AG09319 (cell line): ENCODE measurements at places on chromosomes 1 and 21.

DNA sequence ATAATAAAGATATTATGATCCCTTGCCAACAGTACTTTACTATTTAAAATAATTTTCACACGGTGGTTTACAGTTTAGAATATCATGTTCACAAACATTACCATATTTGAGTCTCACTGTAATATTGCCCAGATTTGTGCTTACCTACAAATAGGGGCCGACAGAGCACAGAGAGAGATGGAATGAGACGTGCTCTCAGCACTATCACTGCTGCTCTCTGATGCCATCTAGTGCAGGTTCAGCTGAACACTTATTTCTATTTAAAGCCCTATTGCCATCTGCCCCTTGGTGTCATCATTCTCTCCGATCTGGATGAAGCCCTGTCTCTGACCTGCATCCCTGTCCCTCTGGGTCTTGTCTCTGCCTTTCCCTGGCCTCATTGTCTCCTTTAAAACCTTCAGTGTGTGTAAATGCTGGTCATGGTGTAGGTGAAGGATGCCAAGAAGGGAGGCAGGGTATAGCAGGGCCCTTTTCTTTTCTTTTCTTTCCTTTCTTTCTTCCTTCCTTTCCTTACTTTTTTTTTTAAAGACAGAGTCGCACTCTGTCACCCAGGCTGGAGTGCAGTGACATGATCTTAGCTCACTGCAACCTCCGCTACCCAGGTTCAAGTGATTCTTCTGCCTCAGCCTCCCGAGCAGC, 6.9 kb upstream of the GPATCH4 start:
- DNase-seq, result peak; percentile 43

GRCh38 chr21:23445307-23445706, 2162.0 kb downstream of the MRPL39 start:
- no peak for DNase-seq

DNA sequence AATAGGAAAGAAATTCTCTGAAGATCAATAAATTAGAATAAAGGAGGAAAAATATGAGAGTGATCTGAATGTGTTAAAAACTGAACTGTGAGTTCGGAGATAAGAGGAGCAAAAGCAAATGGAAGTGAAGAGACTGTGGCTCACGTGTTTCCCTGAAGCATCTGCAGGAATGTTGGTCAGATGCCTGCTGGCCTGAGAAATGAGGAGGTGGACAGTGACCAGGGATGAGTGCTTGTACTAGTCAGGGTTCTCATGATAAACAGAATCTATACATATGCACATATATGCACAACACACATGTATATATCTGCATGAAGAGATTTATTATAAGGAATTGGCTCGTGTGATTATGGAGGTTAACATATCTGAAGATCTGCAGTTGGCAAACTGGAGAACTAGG, 103.4 kb upstream of the TIAM1 start:
- DNase-seq, result no peak

GRCh38 chr21:29299046-29299915, 559 bp downstream of the BACH1 start:
- no peak for DNase-seq

- no peak for DNase-seq
Observed at GRCh38 chr1:171150156-171150555, 34.9 kb upstream of the FMO2 start.

DNA sequence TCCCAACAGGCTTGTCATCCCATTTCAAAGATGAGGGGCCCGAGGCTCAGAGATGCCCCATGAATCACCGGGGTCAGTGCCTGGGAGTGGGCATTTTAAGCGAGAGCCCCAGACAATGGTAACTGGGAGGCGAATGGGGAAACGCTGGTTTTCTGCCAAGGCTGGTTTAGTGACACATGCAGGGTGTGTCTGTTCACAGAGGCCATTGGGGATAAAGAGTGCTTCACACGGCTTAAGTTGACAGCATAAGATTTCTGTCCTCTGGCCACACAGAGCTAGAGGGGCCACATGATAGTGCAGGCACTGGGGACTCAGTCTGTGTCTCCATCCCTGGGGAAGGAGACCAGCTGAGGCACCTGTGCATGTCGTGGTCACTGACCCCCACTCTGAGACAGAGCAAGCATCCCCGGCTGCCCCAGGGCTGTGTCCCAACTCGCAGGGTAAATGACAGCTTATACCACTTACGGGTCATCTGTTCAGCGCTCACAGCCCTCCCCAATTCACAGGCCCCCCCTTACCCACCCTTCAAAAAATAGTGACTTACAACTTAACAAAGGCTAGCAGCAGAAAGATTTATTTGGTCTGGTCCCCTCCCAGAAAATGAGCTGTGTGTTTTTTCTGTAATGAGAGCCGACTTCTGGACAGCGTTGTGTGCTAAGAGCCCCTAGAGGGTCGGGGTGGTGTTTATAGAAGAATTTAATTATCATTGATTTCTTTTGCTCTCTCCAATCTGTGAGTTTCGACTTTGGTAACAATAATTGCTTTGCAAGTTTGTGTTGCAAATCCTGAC, 34.9 kb upstream of the ARHGEF16 start:
- no peak for DNase-seq

DNA sequence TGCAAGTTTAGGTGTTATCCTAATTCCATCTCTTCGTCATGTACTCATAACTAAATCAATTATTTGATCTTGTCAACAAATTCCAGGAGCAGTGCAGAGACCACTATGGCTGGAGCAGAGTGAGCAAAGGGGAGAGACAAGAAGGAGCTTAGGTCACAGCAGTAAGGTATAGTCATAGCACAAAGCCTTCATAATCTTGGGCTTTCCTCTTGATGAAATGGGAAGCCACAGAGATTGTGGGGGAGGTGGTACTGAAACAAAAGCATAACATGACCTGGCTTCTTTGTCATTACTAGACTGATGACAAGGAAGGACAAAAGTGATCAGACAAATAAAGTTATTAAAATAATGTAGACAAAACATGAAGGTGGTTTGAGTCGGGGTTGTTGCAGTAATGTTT, 60.1 kb upstream of the PTGS2 start:
- DNase-seq, result no peak

- DNase-seq, result no peak
Observed at GRCh38 chr1:62613890-62614289, 16.6 kb downstream of the ANGPTL3 start.

GRCh38 chr1:5733596-5733995, 258.6 kb downstream of the NPHP4 start:
- DNase-seq, result no peak

GRCh38 chr1:39469150-39469549, 22.3 kb upstream of the BMP8A start:
- DNase-seq, result no peak

DNA sequence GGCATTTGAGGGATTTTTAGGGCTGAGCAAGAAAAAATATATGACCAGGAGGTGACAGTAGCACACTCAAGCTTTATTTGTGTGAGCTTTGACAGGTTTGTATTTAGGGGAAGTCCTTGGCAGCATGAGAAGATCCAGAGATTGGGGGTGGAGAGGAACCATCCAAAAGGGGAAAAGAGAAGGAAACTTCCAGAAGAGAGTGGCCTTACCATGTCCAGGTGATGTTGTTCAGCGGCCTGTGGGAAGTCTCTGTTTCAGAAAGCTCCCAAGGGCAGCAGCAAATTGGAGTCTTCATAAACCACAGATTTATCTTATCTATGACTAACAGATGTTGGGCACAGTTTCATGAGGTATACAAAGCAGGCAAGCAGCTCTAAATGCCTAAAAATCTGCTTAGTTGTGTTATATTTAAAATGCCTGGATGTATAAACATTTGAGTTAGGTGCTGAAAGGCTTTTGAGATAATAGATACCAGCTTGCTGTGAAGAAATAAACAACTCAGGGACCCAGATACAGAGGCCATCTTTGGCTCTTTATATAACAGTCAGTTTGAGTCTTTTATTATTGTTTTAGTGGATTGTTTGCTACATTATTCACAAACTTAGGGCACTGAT, 21.2 kb upstream of the ADAR start:
- no peak for DNase-seq

GRCh38 chr1:45686015-45686287, 382 bp downstream of the GPBP1L1 start:
- DNase-seq, result no peak

DNA sequence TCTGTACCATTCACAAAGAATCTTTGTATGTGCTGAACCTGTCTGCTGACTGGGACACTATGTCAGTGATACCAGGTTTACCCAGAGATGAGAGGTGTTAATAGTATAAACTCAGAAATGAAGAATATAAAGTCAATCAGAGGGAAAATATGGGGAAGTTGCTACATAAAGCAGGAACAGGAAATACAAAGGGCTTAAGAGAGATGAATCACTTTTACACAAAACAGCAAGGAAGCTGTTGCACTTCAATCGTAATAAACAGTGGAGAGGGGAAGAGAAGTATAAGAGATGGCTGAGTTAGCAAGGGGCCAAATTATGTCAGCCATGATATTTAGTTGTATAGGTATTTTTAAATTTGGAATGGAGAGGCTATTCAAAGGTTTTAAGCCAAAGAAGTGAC, 890.2 kb upstream of the NCAM2 start:
- no peak for DNase-seq

DNA sequence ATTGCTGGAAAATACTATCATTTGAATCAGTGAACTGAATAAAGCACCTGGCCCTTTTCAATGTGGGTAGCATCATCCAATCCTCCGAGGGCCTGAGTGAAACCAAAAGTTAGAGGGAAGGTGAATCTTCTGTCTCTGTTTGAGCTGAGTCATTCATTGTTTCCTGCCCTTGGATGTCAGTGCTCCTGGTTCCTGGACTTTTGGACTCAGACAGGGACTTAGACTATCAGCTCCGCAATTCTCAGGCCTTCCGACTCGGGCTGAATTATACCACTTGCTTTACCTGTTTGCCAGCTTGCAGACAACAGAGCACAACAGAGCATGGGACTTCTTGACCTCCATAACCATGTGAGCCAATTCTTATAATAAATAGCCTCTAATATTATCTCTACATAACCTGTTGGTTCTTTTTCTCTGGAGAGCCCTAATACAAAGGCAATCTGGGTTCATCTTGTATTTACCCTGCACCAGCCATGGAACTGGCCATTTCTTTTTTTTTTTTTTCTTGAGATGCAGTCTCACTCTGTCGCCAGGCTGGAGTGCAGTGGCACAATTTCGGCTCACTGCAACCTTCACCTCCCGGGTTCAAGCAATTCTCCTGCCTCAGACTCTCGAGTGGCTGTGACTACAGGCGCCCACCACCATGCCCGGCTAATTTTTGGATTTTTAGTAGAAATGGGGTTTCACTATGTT, 19.2 kb upstream of the VASH2 start:
- DNase-seq, result no peak

- DNase-seq, result peak; percentile 73
Observed at GRCh38 chr1:32964461-32965250, at the start of gene RNF19B. RNF19B (minus strand) TSS chr1:32964809; CDS start chr1:32964685, 124 bp downstream.

GRCh38 chr1:29180497-29181412, 945 bp downstream of the SRSF4 start:
- DNase-seq, result no peak

DNA sequence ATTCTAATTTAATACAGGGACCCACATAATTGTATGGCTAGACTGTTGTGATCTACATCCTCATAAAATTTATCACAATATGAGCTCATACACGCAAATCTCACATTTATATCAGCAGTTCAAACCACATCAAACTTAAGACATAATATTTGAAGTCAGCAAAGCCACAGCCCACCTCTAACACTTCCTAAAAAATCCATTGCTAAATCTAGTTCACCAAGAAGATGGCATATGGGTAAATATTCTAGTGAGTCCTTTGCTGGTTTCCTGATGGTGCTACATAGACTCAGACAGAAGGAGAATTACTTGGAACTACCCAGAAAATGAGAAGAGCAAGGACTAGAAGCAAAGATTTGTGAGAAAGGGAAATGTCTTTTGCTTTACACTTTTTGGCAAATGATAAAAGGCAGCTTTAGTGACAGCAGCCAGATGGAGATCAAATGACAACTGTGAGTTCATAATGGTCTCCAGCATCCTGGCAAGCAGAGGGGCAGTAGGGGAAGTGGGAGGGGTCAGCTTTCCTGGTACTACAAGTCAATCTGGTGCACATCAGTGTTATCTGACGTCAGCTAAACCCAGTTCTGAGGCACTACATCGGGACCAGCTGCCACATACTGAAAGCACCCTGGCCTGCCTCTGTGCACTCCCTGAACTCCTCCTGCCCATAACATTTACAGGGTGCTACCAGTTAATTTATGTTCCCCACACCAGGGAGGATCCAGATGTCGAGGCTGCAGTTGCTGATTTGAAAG, 10.6 kb upstream of the GADD45A start:
- no peak for DNase-seq

DNA sequence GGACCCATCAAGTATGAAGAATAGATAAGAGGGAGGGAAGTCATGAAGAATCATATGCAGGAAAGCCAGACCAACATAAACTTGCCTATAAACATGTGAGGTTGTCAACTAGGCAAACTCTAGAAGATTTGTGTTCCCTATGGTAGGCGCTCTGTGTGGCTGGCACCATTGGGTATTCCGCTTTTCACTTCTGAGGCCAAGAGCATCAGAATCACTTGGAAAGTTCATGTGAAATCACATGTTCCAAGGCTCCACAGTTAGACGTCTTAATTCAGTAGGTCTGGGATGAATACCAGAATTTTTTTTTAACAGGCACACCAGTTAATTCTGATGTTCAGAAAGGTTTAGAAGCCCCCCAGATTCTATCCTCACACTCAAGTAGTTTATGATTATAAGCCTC, 50.5 kb upstream of the LAX1 start:
- DNase-seq, result no peak

DNA sequence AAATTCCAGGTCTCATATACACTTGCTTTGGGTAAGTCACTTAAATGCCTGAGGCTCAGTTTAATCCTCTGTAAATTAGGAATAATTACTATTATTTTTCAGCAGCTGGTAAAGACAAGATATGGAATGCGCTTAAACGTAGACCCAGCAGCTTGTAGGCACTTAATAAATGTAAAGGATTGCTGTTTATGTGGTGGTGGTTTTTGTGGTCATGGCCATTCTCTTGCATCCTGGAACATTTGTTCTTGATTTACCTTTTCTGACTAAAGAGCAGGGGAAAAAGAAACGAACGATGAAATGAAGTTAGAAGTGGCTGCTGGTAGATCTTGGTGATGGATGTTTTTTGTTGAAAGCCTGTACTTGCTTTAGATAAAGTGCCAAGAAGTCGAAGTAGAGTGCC, 195.0 kb upstream of the FOXD3 start:
- no peak for DNase-seq

DNA sequence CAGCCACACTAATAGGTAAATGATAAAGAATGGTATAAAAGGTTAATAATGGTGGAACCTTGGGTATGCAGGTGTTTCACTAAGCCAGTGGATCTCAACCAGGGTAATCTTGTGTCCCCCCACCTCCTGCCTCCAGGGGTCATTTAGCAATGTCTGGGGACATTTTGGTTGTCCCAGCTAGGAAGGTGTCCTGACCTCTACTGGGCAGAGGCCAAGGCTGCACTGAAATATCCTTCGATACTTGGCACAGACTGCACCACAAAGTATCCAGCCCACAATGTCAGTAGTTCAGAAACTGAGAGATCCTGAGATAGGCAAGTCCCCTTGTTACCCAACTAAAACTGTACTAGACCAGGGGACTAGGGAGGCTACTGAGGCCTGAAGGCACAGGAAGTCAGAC, 113.6 kb upstream of the TIAM1 start:
- DNase-seq, result no peak
